ENCODE measurements at places on chromosomes 1 and 21.

GRCh38 chr1:208154040-208154439, 90.1 kb downstream of the PLXNA2 start:
- DNase-seq: no peak

- no peak for DNase-seq
These were observed 34.7 kb downstream of the SLC1A7 start for GRCh38 chr1:53107570-53108322.

GRCh38 chr1:65150583-65151263, 2.7 kb downstream of the AK4 start:
- DNase-seq: peak; percentile 26

DNA sequence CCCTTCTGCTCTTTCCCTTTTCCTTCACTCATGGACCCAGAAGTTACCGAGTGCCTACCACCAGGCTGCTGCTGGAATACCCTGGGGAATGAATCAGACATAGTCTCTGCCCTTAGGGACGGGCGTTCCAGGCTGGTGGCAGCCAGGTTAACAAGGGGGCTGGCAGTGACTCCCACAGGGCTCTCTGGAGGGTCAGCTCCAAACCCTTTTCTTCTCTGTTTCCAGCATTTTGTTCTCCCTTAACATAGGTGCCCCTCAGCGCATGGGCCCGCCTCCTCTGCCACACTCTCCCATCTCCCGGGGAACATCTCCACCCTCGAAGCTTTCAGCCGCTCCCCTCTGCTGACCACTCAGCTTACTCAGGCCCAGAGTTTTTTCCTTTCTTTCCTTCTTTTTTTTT, 62.9 kb upstream of the LRP8 start:
- no peak for DNase-seq

Measured in DMS 273 treated with DMSO at 0.1 percent for 48 hours (cell line).